Panc1 (cell line): ENCODE measurements at places on chromosomes 6 and 20.

- no peak for DNase-seq
Measured at GRCh38 chr6:154345811-154346210, 10.8 kb downstream of the IPCEF1 start.

GRCh38 chr6:145836772-145837171 lies 22.2 kb upstream of the FBXO30 start:
- DNase-seq = no peak

GRCh38 chr6:142332393-142333098 lies 30.7 kb downstream of the ADGRG6 start:
- DNase-seq = no peak

- DNase-seq = peak; percentile 92
Measured at GRCh38 chr20:5654557-5654956, 95.6 kb upstream of the SHLD1 start.

DNA sequence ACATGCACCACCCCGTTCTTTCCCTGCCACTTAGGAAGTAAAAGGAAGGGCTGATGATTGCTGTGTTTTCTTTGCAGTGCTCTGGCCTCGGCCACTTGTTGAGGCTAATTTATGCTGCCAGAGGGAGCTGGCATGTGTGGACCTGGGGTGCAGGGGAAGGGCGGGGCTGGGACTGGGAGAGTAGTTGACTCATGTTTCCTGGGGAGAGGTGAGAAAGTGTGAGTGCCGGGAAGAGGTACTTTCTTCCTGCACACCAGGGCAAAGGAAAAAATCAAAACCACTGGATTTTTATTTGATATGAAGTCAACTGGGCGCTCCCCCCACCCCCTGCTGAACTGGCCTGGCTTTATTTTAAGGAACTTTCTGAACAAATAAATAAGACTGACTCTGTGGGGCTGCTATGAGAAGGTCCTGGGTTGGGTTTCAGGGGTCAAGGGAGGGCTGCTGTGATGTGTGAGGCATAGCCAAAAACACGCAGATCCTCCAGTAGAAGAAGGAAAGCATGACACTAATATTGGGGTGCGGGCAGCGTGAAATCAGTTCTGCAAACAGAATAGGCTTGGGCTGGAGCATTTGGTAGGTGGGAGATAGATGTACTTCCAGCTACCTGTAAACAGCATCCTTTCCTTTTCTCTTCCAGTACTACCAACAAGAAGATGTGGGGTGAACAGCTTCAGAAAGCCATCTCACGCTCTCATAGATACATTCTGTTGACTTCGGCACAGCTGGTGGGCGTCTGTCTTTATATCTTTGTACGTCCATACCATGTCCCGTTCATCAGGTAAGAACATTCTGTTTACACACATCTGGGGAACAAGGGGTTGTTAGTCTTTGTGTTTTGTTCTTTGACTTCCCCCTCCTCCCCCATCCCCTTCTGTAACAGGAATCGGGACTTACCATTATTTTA lies 87.5 kb downstream of the SYNJ2 start:
- no peak for DNase-seq
